ENCODE measurements at places on chromosomes 3 and 15.

DNA sequence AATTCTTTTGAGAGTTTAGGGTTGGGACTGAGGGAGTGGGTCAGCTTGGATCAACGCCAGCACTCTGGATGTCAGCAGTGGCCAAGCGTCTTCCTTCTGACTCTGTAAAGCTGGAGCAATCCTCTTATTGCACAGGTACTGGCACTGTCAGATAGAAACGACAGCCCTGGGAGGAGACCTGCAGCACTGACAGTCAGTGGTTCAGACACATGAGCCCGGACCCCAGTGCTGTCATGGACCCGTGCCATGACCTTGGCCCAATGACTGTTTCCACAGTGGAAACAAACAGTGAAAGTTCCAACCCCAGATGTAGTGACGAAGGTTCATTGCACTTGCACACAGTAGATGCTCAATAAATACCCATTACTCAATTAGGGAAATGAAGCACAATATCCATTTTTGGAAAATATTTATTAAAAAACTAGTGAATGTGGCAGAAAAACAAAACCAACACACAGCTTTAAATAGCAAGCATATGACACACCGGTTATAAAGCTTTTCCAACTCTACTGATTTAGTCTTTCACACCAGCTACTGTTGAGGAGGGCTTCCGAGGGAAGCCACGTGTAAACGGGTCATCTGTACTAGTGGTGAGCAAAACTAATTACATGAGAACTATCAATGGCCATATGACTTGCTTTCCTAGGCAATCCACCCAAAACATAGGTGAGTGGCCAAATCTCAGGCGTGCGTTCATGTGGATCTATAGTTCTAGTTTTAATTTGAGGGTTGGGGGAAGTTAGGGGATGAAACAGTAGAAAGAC is 22.1 kb downstream of the SIAH2 start:
- DNase-seq = no peak

GRCh38 chr3:14216257-14217048 is 37.8 kb downstream of the LSM3 start:
- no peak for DNase-seq

GRCh38 chr15:75594276-75594675 is 15.2 kb upstream of the PTPN9 start:
- no peak for DNase-seq

DNA sequence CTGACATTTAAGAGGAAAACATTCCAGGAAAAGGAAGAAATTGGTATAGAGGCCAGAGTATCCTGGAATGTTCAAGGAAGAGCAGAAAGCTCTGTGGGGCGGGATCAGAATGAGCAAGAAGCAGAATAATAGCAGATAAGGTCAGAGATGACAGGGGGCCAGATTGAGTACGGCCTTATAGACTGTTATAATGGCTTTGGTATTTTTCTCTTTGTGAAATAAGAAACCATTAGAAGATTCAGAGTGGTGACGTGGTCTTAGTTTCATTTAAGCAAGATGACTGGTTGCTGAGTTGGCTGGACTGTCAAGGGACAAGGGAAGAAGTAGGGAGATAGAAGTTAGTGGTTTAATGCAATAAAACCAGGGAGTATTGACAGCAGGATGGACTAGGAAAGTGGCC is 218.3 kb upstream of the SOX2 start:
- no peak for DNase-seq

DNA sequence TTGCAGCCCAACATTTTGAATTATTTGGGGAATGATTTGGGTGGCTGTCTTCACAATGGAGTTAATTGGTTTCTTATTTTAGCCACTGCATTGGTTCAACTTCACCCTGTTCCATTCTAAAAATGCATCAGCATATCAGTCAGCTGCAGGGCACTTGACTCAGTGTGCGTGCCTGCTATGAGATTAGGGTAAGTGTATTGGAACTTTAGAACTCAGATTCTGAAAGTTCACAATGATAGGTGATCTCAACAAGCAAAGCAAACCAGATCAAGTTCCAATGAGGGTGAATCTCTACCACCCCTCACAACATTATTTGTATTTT is 265.0 kb downstream of the ZPLD1 start:
- no peak for DNase-seq
